ENCODE measurements at places on chromosomes 6 and 20.

- no peak for ATAC-seq
These were observed 141.4 kb downstream of the MMUT start for GRCh38 chr6:49321561-49322072.

DNA sequence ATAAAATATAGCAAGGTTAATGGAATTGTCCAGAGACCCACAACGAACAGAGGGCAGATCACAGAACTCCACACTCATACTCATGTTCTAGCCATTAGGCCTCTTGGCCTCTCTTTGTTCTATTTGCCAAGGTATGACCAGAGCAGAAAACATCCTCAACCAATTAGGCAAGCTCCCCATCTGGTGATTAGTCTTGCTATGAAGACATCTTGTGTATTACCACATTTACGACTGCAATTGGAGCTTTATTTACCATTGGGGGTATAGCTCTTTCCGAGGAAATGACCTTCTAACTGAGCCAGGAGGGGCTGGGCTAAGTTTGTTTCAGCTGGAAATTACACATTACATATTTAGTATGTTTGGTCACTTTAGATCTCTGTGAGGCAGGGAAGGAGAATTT lies 593.9 kb downstream of the CD109 start:
- no peak for ATAC-seq

DNA sequence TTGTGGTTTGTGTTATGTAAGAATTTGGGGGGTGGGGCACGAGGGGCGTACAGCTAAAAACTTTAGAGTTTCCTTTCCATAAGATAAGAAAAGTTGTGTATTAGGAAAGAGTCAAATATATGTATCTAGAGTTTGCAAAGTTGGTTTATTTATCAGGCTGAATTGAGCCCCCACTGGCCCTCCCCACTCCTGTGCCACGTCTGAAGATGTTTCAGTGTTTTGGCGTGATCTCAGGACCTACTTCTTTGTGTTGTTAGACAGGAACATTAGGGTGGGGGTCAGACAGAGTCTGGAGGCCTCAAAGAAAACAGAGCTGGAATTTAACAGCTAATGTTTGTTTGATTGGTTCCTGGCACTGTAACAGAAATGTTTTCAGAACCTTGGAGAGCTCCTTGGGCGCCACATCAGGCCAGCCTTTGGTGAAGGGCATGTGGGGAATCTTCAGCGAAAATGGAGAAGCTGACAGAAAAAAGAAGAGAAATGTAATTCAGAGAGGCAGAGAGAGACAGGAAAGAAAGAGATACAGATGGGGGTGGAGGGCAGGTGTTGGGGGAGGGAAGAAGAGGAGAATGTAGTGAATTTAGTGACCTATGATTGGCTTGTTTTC lies 674 bp downstream of the NRSN1 start:
- ATAC-seq = no peak

DNA sequence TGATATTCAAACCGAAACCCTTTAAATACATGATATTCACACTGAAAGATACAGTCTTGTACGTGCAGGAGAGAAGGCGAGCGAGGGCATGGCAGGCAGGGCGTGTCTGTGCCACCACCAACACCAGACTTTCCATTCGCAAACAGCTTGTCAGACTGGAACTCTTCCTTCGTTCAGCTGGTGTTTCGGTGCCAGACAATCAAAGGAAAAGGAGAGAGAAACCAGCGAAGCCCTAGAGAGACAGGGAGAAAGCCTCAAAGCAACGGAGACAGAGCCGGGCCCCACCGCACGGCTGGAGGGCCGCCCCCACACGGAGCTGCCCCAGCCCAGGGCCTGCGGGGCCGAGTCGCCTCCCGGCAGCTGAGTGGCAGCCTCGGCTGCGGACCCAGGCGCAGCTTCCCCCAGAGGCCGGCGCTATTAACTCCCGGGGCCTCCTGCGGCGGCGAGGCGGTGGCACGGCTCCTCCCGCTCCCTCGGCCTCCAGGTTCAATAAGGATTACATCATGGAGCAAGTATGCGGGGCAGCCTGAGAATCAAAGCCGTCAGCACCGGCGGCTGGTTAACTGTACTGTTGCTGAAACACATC lies 32.1 kb upstream of the NR2E1 start:
- ATAC-seq = peak; percentile 88

All from activated T-helper 17 cell treated with anti-CD3 and anti-CD28 coated beads, Interleukin-2, amount 50 U/mL, for 72 hours (primary cell).